Caco-2 (cell line): ENCODE measurements at places on chromosomes 1 and 21. TPM values are rescaled to one million over a fixed set of nuclear protein-coding genes. Genes with fewer than 3 reads are reported as not detected.

The STPG1 gene
- total RNA-seq, result 6.2 and 8.6 TPM in 2 replicates

The SLC1A7 gene
- not detected in 2 replicates for total RNA-seq

The C1orf226 gene
- 5.3 and 7.3 TPM in 2 replicates for total RNA-seq

The SYTL1 gene
- total RNA-seq, result 11.0 and 11.2 TPM in 2 replicates

DNA sequence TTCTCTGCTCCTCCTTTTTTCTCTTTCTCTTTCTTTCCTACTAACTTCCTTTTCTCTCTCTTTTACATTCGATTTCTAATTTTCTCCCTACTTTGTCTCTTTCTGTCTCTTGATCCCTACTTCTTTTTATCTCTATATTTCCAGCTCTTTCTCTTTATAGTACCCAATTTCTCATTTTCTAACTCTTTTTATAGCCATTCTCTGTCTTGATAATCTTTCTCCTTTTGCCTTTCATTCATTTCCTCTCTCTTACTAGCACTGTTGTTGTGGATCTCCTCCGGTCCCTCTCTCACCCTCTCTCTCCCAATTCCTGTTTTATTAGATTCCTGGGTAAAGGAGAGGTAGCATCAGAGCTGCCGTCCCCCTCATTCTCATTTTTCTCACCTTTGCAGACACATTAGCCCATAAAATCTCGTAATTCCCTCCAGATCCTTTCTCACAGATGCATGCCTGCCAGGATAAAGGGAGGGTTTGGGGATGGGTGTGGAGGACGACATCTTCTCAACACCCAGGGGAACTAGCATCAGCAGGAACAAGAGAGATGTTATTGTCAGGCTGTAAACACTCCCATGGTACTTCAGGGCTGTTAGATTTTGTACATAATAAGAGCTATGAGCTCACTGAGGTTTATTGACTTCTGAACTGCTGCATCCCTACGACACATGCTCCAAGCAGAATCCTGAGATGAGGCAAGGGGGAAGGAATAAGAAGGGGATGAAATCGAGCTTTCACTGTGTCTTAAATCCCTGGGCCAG lies 159.0 kb upstream of the GALNT2 start:
- no peaks in the 10 kb centered on the region for H3K36me3 ChIP-seq
- no peak for DNase-seq
- H3K27ac ChIP-seq, result no peak overlapping the region
- H3K4me3 ChIP-seq, result no peak overlapping the region

GRCh38 chr1:33784876-33785275 lies 79.0 kb upstream of the HMGB4 start:
- no peak overlapping the region for H3K4me3 ChIP-seq
- no peaks in the 10 kb centered on the region for H3K27me3 ChIP-seq
- no peaks in the 10 kb centered on the region for H3K4me1 ChIP-seq
- H3K36me3 ChIP-seq, result no peaks in the 10 kb centered on the region
- no peak overlapping the region for H3K27ac ChIP-seq

DNA sequence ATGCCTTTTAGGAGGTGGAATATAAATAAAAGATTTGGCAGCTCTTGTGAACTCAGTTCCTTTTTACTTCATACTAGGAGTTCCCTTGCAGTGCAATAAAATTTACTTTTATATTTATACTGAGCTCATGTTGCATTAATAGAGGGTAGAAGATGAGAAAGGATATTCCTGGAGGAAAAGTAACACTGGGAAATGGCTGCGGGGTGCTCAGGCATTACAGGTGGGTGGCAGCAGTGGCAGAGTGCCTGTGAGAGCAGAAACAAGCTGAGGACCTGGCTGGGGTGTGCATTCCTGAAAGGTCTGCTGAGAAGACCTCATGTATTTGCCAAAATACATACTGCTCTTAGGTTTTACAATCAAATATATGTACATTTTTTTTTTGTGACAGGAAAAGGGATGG lies 126.9 kb downstream of the COQ8A start:
- no peaks in the 10 kb centered on the region for H3K27me3 ChIP-seq
- no peaks in the 10 kb centered on the region for H3K36me3 ChIP-seq
- no peaks in the 10 kb centered on the region for H3K4me1 ChIP-seq
- no peak overlapping the region for H3K4me3 ChIP-seq

DNA sequence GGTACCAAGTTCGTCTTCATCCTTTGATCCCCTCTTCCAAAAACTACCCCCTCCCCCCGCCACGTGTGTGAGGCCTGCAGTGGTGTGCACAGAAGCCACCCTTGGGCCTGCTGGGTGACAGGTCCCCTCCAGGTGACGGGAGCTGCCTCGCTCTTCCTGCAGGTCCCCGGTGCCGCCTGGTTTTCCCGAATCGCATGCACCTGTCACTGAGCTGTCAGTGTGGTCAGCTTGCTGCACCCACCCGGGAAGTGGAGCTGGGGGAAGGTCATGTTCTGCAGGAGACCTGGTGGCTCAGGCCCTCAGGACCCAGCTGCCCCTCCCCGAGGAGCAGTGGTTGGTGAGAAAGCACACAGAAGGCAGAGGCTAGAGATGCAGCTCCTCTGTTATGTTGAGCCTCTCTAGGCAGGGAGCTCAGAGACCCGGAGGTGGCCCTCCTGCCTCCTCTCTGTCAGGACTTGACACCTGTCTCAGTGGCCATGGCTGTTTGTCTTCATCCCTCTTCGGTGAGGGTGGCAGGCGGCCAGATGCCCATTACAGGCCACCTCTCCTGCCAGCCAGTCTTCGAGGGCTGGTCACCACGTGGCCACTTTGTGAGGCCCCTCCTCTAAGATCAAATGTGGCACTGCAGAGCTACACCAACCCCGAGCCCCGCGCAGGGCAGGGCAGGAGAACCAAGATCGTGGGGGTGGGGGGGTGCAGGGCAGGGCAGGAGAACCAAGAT lies 60.9 kb downstream of the SKI start:
- DNase-seq, result no peak
- H3K4me3 ChIP-seq, result no peak overlapping the region
- no peaks in the 10 kb centered on the region for H3K4me1 ChIP-seq
- no peaks in the 10 kb centered on the region for H3K36me3 ChIP-seq

DNA sequence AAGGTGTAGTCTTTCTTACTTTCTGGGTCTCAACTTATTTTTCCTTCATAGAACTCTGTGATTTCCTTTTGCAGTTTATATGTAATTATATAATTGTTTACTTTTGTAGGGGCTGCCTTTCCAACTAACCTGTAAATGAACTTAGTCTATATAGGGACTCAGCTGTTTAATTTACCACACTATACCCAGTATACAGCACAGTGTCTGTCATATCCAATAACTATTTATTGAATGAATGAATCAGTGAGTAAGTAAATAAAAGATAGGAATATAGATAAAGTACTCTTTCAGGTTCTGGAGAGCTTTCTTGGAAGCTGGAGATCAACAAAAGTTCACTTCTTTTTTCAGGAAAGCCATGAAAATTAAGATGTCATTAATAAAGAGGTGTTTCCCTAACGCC lies 174.8 kb downstream of the NTNG1 start:
- no peak for DNase-seq
- no peaks in the 10 kb centered on the region for H3K27me3 ChIP-seq
- H3K36me3 ChIP-seq, result no peaks in the 10 kb centered on the region

DNA sequence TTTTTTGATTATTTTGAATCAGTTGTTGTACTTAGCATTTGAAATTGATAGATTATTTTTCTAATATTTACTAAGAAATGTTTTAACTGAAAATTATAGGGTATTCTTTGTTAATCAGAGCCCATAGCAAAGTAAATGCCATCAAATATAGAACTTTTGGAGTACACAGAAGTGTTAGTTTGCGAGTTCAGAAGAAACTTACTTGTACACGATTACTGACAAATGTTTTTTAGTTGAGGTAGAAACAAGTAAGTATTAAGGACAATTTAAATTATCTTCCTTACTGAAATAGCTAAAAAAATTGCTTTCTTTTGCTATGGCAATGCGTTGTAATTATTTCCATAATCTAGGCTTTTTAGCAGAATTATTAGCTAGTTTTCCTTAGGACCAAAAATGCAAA lies 692.2 kb downstream of the USP25 start:
- no peak overlapping the region for H3K4me3 ChIP-seq
- H3K4me1 ChIP-seq, result no peaks in the 10 kb centered on the region
- H3K27me3 ChIP-seq, result no peaks in the 10 kb centered on the region
- H3K27ac ChIP-seq, result no peak overlapping the region
- no peak for DNase-seq
- H3K36me3 ChIP-seq, result no peaks in the 10 kb centered on the region

DNA sequence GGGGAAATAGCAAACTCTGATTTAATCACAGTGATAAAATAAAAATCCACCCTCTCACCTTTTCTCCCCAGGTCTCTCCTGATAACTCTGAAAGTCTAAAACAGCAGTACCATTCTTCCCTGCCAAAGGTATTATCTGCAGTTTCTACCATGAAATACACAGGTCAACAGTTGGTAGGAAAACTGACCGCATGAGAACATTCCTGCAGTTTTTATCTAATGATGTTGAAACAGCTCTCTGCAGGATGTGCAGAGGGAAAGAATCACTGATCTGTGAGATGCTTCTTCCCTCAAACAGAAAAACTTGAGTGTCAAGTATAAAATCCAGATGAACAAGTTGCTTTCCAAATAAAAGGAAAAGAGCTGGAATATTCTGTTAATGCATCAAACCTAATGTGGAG lies 39.1 kb downstream of the KCNJ6 start:
- H3K36me3 ChIP-seq, result no peaks in the 10 kb centered on the region
- no peaks in the 10 kb centered on the region for H3K4me1 ChIP-seq

DNA sequence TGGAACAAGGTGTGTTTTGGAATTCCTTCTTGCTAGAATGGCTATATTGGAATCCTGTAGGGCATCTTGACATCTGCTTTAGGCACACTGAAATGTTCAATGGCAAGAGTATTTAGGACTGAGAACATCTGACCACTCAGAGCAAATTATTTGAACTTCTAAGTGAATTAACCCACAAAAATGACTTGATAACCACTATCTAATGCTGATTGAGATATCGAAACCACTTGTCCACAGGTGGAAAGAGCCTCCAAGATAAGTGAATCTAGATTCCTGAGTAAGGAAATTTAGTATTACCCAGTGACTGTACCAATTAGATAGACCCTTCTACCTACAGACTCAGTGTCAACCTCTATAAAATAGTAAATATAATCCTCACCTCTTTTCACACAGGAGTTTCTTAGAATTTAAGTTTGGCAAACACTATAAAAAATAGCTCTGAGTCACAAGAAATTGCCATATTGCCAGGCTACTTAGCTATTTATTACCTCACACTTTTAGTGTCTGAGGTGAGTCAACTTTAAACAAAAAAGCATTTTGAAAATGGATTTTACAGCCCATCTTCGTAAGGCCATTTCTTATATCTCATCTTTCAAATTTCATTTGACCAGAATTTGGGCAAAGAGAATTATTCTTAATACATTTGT lies 421.8 kb downstream of the PTBP2 start:
- peaks cover 3% of the 10 kb centered on the region; the same call in 1 of the 2 replicates for H3K4me1 ChIP-seq
- H3K27me3 ChIP-seq, result no peaks in the 10 kb centered on the region
- no peak overlapping the region for H3K27ac ChIP-seq
- DNase-seq, result no peak
- H3K4me3 ChIP-seq, result no peak overlapping the region

GRCh38 chr21:17348849-17349248 lies 164.0 kb upstream of the CXADR start:
- no peak for DNase-seq
- no peak overlapping the region for H3K27ac ChIP-seq
- no peak overlapping the region for H3K4me3 ChIP-seq
- 0 out of 2 replicates have a peak, but pooled peaks cover 3% of the 10 kb centered on the region for H3K4me1 ChIP-seq
